Activated T-cell treated with anti-CD3 and anti-CD28 coated beads for 24 hours (primary cell): ENCODE measurements at places on chromosomes 12 and 14.

DNA sequence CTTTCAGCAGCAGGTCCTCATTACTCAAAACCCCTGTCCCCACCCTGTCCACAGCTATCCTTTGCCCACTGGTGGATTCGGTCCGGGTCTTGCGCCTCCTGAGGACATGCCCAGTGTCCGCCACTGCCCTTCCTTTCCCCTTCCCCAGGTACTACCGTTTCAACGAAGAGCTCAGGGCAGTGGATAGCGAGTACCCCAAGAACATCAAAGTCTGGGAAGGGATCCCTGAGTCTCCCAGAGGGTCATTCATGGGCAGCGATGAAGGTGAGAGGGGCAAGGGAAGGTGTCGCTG lies 8.7 kb downstream of the MMP14 start:
- no peak for DNase-seq

- DNase-seq = peak; percentile 32
Measured at GRCh38 chr12:94941440-94941862, 62.0 kb downstream of the NDUFA12 start.

DNA sequence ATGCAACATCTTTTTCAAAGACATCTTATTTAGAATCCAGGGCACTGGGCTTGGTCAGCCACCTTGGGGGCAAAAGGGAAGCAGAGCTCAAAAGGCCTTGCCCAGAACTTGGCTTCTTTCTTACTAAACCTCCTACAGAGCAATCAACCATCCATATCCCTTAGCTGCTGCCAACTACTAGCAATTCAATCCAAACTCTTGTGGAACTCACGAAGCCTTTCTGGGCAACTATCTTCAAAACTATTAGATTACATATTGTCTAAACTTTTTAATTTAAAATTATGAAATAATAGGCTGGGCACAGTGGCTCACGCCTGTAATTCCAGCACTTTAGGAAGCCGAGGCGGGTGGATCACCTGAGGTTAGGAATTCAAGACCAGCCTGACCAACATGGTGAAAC lies 95.5 kb downstream of the PAWR start:
- DNase-seq = no peak

DNA sequence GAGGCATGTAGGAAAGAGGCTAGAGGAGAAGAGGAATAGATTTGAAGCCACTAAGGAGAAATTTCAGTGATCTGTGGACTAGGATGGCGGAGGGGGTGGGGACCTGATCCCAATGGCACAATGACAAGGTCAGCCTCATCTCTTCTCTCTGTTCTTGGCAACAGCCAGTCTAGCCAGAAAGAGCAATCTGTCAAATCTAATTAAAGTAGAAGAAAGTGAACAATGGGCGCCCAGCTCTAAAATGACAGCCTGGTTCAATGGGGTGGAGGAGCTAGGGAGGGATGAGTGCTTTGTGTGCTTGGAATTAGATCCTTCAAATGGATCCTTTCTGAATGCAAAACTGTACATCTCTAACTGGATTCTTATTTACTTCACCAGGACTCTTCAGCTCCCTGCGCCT lies 37.2 kb upstream of the TUBA1C start:
- DNase-seq = no peak
